Activated CD4-positive, alpha-beta T cell treated with anti-CD3 and anti-CD28 coated beads, Interleukin-2, amount 50 U/mL, for 4 hours (primary cell): ENCODE measurements at places on chromosomes 5 and 9.

DNA sequence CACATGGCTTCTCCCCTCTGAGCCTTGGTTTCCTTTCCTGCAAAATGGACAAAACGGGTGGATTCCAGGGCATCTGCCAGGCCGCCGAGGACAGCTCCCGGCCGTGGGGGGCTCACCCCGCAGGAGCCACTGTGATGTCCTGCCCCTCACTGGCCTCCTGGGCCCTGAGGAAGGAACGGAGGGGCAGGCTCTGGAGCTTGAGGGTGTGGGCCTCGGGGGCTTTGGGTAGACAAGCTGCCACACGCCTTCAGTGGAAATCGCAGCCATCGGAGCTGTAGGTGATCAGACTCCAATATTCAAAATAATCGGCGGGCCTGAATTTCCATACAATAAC lies 32.2 kb upstream of the UBAC1 start:
- DNase-seq: no peak

DNA sequence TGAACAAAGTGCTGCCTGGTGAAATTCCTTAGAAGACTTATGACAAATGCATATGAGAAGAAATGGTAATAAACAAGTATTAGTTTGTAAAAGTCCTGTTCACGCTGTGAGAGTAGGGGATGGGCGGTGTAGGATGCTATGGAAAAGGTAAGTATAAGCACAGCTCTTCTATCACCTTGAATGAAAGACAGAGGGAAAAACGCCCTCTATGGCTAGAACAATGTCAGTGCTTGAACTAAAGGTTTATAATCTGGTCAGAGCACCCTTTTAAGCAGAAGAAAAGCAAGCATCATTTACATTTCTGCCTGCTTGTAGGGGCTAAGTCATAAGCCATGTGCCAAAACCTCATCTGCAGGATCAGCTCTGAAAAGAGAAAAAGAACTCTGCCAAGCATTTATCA lies 115.2 kb downstream of the LHFPL2 start:
- no peak for DNase-seq

DNA sequence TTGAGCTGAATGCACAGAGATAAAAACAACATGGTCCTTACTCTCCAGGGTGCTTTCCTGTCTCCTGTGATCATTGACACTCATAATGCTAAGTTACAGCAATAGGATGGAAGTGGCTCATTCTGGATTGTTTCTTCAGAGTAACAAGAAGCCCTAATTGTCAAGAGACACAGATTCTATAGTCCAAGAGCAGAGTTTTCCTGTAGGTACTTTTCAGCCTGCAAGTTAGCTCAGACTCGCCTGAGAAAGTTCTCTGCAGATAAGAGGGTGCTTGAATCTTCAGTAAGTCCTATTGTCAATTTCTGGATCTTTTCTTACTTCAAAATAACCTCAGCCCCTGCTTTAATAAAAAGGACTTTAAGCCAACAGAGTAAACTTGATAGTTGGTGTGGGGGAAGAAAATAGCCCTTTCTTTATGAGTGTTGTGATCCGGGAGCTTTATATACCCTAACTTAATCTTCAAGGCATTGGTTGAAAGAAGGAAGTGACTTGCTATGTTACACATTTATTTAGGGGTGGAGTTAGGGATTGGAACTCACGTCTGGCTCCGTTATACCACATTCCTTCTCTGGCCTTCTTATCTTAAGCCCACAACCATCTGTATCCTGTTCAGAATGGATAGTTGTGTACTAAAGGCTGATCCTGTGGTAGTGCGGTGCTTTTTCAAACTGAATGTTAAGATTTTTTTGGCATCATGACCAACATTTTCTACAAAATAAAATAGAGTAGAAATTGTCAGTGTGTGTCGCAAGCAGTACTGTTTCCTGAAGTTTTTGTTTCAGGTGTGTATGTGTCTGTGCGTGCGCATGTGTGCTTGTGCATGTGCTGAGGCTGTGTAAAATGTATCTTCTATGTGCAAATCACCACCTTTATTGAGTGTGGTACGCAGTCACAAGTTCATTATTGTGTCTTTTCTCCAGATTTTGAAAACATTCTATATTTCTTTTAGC lies 173.9 kb downstream of the WDR70 start:
- DNase-seq: no peak

DNA sequence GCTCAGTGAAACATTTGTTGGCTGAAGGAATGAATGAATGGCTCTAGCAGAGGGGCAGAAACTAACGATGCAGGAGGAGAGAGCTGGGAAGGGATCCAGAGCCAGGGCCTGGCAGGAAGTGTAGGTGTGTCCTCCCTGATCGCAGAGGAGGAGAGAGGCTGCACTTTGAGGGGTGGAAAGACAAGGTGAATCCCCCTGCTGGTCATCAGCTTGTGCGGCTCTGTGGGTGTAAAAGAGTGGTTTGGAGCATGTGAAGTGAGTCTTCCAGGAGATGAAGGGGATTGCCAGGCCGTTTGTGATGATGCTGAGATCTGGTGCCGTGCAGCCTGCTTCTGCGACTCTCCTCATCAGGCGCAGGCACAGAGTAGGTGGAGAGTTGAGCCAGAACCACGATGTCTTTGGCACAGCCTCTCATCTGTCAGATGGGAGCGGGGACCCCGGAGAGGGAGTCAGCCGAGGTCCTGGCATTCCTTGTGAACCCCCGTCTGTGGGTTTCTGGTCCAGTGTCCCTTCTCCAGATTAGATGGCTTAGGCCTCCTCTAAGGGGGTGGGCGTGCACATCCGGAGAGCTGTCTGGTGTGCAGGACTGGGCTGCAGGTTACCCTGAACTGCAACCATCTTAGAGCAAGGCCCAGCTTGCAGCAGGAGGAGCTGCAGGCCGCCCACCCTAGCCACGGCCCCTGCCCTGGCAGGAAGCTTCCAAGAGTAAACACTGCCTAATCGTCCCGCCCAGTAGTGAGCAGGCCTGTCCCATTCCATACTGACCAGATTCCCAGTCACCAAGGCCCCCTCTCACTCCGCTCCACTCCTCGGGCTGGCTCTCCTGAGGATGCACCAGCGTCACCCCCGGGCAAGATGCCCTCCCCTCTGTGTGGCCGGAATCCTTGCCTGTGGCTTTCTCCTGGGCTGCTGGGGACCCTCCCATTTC lies at the start of gene ADAMTS13:
Gene ADAMTS13 (plus strand): TSS at position 753 of the 928 bp plus-strand sequence. CDS start 77 bp downstream, at position 830.
- DNase-seq: no peak

GRCh38 chr5:122154491-122154890 lies 25.1 kb downstream of the ZNF474 start:
- no peak for DNase-seq

GRCh38 chr9:129317179-129318011 lies 139.3 kb upstream of the IER5L start:
- DNase-seq: no peak

DNA sequence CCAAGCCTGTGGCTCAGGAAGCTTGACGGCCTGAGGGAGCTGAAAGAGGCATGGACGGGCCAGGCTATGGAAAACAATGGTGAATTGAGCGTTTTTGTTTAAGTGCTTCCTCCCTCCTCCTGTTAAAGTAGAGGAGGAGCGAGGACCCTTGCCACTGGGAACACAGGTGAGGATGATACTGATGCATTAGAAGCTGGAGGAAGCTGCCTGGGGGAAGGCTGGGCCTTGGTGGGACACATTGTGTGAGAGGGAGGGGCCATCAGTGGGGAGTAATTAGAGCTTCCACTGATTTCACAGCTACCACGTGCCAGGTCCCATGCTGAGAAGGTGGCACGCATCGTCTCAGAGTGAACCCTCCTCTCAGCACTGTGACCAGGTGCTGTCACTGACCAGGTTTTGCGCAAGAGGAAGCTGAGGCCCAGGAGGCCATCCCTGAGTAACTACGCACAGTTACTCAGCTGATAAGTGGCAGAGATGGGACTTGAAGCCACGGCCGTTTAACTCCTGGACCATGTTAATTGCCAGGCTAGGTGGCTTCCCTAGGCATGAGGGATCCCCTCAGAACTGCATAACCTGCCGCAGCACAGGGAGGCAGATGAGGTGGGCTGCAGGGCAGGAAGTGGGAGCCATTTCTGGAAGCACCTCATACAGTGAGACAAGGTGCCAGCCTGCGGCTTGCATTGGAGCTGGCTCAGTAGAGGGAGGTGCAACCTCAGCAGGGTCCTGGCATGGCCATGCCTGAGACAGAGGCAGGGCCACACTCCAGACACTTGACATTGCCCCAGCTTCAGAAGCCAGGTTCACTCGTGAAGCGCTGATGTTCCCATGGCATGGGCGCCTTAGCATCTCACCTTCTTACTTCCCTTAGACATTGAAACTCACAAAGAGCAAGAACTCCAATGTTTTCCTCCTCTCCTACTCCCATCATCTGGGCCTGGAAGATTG lies 195.3 kb upstream of the MVB12B start:
- DNase-seq: no peak

GRCh38 chr5:160769301-160769700 lies 82.7 kb downstream of the ATP10B start:
- DNase-seq: no peak

GRCh38 chr5:138661291-138661960 lies 86.2 kb upstream of the HSPA9 start:
- DNase-seq: no peak

GRCh38 chr5:97131139-97131710 lies 11.2 kb downstream of the LIX1 start:
- no peak for DNase-seq

DNA sequence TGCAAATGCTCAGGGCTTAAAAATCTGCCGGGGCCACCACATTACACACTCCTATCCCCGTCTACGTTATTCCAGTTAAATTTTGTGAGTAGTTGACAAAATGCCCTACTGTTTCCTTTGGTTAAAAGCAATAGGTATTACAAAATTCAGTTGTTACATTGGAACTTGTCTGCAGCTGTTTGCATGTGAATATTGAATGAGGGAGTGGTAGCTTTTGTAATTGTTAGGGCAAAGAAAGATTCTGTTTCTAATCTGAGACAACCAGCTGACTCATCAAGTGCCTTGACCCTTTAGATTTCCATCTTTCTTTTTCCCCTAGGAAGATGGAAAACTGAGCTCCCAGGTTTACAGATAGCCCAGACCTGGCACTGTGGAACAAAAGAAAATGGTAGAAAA lies 30.2 kb downstream of the MAML1 start:
- DNase-seq: no peak

DNA sequence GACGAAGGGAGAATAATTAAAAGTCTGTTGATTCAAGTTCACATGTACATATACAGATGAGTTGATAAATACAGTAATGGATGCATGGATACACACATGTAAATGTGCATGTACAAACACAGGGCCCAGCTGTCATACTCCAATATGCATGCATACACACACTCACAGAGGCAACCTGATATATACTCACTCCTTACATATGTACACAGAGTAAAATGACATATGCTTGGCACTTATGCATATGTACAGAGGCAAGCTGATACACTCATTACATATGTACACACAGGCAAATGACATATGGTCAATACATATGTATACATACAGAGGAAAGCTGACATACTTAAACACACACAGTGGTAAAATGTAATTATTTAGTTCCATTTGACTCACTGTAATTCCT lies 7.2 kb upstream of the TMEFF1 start:
- DNase-seq: no peak

- no peak for DNase-seq
These were observed 372.7 kb downstream of the ICE1 start for GRCh38 chr5:5795074-5795771.

GRCh38 chr9:94677929-94678328 lies 38.6 kb upstream of the FBP1 start:
- no peak for DNase-seq

- no peak for DNase-seq
These were observed 16.7 kb downstream of the TGFBR1 start for GRCh38 chr9:99121604-99122003.

DNA sequence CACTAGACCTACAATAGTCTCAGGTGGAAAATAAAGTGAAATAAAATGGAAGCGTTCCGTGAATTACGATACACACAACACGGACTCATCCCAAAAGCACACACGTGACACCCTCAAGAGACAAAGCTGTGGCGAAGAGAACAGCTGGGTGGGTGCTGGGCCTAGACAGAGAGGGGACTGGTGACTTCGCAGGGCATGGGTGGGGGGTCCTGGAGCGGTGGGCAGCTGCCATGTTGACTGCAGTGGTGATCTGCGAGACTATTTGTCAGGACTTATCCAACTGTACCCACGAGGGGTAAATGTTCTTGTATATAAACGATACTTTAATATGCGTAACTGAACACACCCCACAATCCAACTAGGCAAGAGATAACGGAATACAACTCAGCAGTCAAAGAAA lies 52.0 kb downstream of the GOLM1 start:
- no peak for DNase-seq

DNA sequence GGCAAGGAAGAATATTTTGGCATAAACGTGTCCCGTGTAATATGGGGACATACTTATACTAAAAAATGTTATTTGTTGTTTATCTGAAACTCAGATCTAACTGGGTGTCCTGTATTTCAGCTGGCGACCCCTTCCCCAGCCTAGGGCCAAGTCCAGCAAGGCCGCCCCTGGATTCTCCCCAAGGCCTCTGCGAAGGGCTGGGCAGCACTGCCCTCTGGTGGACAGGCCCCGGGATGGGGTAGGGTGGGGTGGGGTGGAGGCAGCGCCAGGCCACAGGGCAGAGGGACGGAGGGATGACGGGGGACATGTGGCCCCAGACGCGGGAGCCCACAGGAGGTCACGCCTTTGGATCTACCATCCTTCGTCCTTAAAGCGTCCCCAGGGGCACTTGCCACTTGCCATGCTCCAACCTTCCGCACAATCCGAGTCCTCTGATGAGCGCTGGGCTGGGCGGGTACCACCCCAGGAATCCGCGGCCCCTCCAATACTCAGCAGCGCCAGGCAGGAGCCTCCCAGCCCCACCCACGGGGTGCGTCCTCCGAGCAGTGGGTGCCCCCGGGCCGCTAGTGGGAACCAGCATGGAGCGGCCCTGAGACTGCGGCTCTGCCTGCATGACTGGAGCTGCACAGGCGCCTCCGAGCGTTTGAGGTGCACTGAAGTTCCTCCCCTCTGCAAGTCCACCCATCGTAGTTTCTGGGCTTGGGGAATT lies 7.1 kb upstream of the AGPAT2 start:
- DNase-seq: no peak

DNA sequence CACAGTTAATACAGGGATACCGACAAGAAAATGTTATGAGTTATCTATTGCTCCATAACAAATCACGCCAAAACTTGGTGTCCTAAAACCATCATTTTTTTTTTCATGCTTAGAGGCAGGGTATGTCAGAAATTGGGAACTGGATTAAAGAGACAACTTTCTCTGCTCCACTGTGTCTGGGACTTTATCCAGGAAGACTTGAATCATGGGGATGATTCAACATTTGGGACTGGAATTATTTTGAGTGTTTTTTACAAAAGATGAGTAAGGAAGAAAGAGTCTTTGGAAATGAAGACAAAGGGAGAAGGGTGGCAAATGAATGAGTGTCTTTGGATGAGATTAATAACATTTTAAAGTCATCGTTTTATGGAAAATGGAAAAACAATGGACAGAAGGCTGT lies 1883.7 kb upstream of the C9orf72 start:
- no peak for DNase-seq

GRCh38 chr5:152439791-152440190 lies 34.7 kb upstream of the NMUR2 start:
- DNase-seq: no peak

GRCh38 chr9:130443840-130444492 lies 795 bp upstream of the ASS1 start:
- no peak for DNase-seq

DNA sequence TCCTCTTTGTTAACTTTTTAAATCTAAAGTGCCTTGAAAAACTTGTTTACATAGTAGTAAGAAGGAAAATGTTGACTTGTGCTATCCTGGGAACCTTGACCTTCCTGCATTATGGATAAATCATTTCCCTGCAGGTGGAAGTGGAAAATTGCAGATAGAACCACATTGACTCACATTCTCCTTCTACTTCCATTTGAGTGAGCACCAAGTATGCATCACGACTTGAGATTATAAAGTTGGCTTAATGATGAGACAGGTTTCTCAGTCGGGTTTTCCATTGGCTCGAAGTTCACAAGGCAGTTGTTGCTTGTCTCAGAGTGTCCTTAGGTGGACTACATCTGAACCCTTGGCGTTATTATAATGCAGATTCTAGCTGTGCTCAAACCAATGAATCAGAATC lies 39.9 kb downstream of the DOCK8 start:
- DNase-seq: no peak
